ENCODE measurements at places on chromosomes 13 and 19. TPM values are rescaled to one million over a fixed set of nuclear protein-coding genes. Genes with fewer than 3 reads are reported as not detected.

The S1PR2 gene
- 0.17 TPM for polyA plus RNA-seq

The ZNF208 gene
- 1.5 TPM for polyA plus RNA-seq

DNA sequence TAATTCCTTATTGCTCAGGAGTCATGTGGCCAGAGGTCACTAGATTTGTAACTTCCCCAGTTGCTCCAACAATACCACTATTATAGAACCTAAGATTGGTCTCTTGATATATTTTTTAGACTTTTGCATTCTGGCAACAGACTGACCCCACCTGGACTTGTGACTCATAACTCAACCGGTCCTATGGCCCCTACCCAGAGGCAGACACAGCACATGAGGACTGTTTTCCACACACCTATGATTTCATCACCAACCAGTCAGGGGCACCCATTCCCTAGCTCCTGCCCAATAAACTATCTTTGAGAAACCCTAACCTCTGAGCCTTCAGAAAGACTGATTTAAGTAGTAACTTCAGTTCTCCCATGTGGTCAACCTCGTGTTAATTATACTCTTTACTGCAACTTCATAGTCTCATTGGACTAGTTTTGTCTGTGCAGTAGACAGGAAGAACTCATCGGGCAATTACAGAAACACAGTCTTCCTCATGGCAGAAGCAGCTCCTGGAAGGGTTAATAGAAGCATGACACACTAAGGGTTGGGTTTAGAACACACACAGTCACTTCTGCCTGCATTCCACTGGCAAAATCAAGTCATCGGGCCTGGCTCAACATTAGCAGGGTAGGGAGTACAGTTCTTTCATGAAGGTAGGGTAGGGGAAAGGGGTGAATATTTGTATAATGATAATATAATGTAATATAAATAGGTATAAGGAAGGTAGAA, 251.8 kb downstream of the UQCRFS1 start:
- H3K27me3 ChIP-seq = no peaks in the 10 kb centered on the region
- no peaks in the 10 kb centered on the region for H3K36me3 ChIP-seq
- no peak overlapping the region for H3K27ac ChIP-seq
- H3K4me1 ChIP-seq = no peaks in the 10 kb centered on the region
- H3K4me3 ChIP-seq = no peak overlapping the region
- no peak for DNase-seq

DNA sequence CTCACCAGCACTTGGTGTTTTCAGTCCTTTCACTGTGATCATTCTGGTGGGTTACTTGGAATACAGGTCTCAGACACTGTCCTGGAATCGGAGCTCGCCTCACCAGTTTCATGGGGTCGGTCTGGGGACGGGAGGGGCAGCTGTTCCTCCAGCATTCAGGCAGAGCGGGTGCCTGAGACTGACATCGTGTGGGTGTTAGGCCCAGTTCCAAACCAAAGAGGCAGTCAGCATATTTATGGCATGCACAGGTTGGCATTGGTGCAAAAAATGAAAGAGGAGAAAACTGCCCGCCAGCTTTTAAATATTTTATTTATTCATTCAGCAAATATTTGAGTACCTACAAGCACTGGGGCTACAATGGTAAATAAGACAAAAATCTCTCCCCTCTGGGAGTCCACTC, 20.1 kb downstream of the PLEKHF1 start:
- H3K4me3 ChIP-seq = no peak overlapping the region
- DNase-seq = no peak
- no peak overlapping the region for H3K27ac ChIP-seq
- H3K36me3 ChIP-seq = peaks cover 6% of the 10 kb centered on the region
- peaks cover 7% of the 10 kb centered on the region for H3K27me3 ChIP-seq
- H3K4me1 ChIP-seq = peaks cover 25% of the 10 kb centered on the region

GRCh38 chr13:43755844-43756243, 30.9 kb downstream of the ENOX1 start:
- H3K36me3 ChIP-seq = no peaks in the 10 kb centered on the region
- no peak overlapping the region for H3K4me3 ChIP-seq
- DNase-seq = no peak
- H3K4me1 ChIP-seq = no peaks in the 10 kb centered on the region

- peak overlapping the region; percentile 38 for H3K27ac ChIP-seq
- no peak for DNase-seq
- peaks cover 64% of the 10 kb centered on the region for H3K27me3 ChIP-seq
- no peaks in the 10 kb centered on the region for H3K36me3 ChIP-seq
These were observed 5.3 kb downstream of the NECTIN2 start for GRCh38 chr19:44851427-44851826.

- H3K36me3 ChIP-seq = no peaks in the 10 kb centered on the region
- DNase-seq = no peak
- peaks cover 36% of the 10 kb centered on the region for H3K27me3 ChIP-seq
- H3K27ac ChIP-seq = no peak overlapping the region
- H3K4me3 ChIP-seq = no peak overlapping the region
- peaks cover 16% of the 10 kb centered on the region for H3K4me1 ChIP-seq
These were observed 8.6 kb upstream of the CEACAM6 start for GRCh38 chr19:41746593-41747227.

The PRTN3 gene
- not detected for polyA plus RNA-seq

GRCh38 chr19:44820648-44821609, 12.0 kb downstream of the BCAM start:
- H3K4me1 ChIP-seq = no peaks in the 10 kb centered on the region
- no peaks in the 10 kb centered on the region for H3K36me3 ChIP-seq
- H3K4me3 ChIP-seq = no peak overlapping the region
- H3K27ac ChIP-seq = no peak overlapping the region
- peaks cover 43% of the 10 kb centered on the region for H3K27me3 ChIP-seq

Data from naive B cell (primary cell).